ENCODE measurements at places on chromosomes 12 and 14. TPM values are rescaled to one million over a fixed set of nuclear protein-coding genes. Genes with fewer than 3 reads are reported as not detected.

- DNase-seq = no peak
Observed at GRCh38 chr14:32513571-32514009, 184.5 kb downstream of the AKAP6 start.

- no peak for DNase-seq
Observed at GRCh38 chr12:95390932-95391331, 83.0 kb upstream of the METAP2 start.

Gene MANSC1
- total RNA-seq = 4.7 TPM

Gene CLEC12A
- 0.29 TPM for total RNA-seq

Gene TAS2R30
- 9.7 TPM for total RNA-seq

Gene KIF5A
- total RNA-seq = 0.29 TPM

Gene LTB4R
- total RNA-seq = 1.8 TPM

Gene GLS2
- total RNA-seq = 0.36 TPM

Measured in osteoblast (primary cell).